ENCODE measurements at places on chromosomes 11 and 22.

DNA sequence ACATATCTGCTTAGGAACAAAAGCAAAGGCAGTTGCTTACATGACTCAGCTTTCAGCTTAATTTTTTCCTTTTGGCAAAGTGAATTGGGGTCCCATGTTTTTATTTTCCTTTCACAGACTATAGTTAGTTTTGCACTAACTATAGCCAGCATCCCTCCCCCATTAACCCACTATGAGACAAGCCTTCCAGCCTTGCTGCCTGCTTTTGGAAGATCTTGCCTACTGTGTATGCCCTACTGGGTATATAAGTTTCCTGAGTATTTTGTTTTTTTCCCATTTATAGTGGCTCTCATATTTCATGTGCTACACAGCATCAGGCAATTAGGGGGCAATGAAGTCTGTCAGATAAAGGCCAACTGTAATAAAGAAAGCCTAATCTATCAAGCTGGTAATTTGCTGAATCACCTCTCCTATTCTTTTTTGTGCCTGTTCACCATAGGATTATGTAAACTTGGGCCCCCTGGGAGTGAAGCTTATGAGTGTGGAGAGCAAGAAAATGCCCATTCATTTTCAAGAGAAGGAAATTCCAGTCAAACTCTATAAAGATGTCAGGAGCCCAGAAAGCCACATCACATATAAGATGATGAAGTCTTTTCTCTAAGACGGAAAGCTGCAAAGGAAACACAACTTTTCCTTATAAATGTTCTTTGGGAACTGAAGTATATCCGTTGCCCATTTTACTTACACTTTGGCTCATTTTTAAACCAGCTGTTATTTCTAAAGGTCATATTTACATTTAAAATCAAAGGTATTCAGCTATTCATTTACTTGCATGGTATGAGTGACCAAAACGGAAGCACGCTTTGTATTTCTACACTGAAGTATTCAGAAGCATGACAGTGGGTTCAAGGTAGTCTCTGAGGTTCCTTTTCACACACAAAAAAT is 64.0 kb downstream of the CCDC83 start:
- DNase-seq, result no peak

DNA sequence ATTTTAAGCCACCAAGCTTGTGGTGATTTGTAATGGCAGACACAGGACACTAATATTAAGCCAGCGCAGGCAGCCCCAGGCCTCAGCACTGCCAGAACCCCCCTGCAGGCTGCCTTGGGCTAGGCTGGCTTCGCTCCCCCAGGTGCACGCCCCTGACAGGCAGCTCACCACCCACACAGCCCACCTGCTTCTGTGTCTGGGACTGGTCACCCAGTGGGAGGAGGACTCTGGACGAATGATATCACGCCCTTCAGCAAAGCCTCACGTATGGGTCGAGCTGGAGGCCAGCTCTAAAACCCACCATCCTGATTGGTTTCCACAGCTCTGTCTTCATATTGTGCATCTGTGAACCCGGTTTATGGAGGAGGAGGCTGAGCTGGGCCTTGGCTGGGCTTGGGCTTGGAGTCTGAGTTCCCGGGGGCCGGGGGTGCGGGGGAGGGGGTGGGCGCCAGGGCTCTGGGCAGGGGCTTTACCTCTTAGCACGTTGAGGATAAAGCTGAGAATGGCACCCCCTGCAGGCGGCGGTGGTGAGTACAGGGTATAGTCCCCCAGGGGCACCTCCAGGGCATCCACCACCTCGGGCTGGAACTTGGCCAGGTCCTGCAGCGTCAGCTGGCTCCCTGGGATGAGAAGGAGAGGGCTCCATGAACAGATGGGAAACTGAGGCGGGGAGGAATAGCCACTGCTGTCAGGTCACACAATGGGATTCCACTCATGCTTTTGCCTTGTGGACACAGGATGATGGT is 13.8 kb downstream of the GGT5 start:
- peak; percentile 60 for DNase-seq

GRCh38 chr22:36763576-36763975 is 12.3 kb downstream of the IFT27 start:
- no peak for DNase-seq

DNA sequence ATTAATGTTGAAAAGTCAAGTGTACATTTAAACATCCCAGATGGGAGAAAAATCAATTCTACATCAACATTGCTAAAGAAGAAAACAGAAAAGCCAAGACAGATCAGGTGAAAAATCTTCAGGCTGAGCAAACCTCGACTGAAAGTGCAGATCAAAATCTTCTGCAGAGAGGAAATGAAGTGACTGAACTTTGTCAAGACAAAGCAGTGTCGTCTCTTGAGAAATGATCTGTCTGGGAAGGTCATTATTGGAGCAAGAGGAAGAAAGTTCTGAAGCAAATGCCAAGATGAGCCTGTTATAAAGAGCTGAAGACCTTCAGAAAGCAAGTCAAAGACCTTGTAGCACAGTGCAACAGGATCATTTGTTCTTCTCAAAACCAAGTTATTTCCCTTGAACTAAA is 5.8 kb upstream of the PLEKHB1 start:
- DNase-seq, result peak; percentile 15

- no peak for DNase-seq
Measured at GRCh38 chr11:83070044-83070701, 1.5 kb downstream of the RAB30 start.

DNA sequence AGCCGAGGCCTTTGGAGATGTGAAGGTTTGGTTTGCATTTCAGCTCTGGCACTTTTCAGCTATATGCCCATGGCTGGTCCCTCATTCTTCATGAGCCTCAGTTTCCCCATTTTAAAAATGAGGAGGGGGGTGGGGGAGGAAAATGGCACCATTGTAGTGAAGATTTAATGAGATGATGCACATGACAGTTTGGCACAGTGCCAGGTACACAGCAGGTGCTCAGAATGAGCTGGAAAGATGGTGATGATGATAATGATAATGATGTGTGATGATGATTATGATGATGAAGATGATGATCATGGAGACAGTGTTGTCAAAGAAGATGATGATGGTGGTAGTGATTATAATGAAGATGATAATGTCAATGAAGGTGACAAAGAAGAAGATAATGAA is 24.3 kb upstream of the FGF3 start:
- DNase-seq, result no peak

- DNase-seq, result no peak
Measured at GRCh38 chr11:119680541-119681360, 48.2 kb downstream of the NECTIN1 start.

DNA sequence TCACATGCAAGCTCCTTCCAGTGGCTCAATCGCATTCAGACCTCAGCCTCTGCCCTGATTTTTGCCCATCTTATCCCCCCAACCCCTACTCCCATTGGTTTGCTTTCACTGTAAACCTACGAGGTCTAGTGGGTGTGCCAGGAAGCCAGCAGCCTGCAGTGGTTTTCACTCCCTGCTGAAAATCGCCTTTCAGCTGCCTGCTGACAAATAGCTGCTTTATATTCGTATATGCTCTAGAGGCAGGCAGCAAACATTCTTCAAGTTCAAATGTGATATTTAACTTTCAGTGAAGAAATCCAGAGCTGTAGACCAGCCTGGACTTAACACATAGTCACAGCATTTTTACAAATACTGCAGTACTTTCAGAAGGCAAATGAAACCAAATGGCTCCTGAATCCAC is 92.8 kb upstream of the APOA1 start:
- peak; percentile 56 for DNase-seq

DNA sequence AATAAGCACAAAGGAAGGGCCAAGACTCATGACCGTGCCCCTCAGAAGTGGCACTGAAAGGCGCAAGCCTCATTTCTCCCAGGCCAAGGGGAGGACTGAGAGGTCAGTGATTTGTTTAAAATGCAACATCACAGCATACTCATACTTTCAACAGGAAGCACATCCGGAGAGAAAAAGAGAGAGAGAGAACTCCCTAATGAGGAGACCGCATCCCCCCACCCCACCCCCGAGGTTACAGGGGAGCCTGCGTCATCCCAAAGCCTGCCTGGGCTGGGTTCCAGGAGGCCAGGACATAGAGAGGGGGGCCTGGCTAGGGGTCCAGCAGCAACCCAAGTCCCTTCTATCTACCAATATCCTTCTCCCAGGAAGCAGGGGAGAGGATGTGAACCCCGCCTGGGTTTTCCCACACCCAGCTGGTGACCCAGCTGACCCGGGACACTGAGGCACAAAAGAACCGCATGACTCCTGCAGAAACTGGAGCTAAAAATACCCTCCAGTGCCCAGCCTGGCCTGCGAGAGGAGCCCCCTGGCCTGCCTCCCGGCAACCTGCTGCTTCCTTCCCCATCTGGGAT is 3.8 kb downstream of the CSNK1E start:
- no peak for DNase-seq

GRCh38 chr22:23076896-23077572 is 6.7 kb downstream of the GNAZ start:
- no peak for DNase-seq

DNA sequence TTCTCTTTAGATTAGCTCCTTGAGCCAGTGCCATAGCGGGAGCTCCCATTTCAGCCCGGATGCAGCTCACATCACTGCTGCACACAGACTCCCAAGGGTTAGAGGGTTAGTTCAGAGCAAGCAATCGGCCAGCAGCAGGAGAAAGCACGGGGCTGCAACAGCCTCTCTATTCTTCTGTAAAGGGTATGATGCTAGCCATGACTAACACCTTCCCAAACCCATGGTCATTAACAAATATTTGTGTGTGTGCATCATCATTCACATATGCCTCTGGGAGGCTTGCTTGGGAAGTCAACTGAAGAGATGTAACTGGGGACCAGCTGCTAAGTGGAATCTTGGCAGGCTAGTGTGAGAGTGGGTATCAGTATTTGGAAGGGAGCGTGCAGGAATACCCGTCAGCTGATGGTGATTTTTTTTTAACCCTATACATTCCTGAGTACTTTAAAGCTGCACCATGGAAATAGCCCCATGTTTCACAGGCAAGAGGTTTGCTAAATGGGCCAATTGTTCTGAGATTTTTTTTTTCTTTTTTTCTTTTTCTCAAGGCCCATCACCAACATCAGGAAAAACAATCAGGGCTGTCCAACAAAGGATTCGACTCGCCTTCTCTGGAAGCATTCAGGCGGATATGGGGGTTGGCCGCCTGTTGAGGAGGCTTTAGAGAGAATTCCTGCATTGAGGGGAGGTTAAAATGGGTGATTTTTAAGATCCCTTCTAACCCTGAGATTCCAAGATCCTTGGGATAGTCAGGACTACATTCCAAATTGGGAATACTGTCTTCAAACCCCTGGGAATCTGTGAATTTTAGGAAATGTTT is 33.2 kb upstream of the CCDC89 start:
- no peak for DNase-seq

DNA sequence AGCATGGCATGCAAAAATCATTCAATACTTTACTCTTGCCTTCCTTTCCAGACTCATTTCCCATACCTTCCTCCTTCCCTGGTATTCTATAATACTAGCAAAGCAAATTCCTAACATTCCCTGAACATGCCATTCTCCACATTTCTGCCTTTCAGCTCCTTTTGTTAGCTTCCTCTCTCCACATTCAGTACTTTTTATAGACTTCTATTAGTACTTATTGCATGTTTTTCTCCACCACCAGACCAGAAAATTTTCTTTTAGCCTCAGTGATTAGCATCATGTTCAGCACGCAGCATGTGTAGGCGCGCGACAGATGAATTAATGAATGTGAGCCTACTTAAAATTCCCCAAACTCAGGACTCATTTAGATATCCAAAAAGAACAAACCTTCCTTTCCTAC is 935.3 kb downstream of the DLG2 start:
- DNase-seq, result no peak

- DNase-seq, result no peak
Measured at GRCh38 chr11:89235083-89235482, 57.4 kb downstream of the TYR start.

DNA sequence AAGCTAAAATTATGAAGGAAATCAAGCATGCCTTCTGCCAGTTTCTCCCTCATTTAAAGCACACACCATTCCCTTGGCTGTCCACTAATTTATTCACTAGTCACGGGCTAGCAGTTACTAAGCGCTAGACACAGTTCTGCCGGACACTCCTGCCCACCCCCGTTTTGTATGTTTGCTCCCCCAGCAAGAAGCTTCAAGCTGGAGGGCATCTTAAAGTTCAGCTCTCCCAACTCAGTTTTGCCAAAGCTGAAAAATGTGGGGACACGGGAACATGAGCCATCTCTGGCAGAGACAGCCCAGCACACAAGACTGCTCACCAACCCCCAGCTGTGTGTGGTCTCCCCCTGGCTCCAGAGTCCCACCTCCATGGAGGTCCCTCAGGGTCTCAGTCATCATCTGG is 263.6 kb downstream of the BRD1 start:
- no peak for DNase-seq
